COR-L47 (cell line): ENCODE measurements at places on chromosomes 12 and 14.
A peak's percentile ranks its signal among the peaks of the same experiment; 100 is the strongest.

GRCh38 chr12:30757316-30757715 lies 2.6 kb upstream of the CAPRIN2 start:
- no peak for DNase-seq

DNA sequence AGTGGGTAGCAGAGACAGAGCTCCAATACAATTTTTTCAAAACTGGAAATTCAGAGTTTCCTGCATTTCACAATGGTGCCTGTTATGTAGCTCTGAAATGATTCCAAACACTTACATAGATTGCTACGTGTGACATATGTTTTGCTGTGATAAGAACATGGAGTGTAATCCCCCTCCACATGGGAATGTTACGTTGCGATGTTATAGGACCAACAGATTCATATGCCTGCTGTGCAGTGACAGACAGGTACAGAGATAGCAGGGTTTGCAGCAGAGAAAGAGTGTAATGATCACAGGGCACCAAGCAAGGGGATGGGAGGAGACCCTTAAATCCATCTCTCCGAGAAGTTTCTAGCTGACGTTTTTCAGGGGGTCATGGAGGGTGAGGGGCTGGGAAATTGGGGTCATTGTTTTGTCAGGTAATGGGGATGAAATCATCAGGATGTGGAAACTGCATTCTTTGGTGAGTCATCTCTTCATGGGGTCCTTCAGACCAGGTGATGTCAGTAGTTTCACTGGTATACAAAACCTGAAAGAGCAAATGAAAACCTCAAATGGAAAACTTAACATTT lies 76.6 kb upstream of the OSBPL8 start:
- no peak for DNase-seq

GRCh38 chr12:6780573-6780972 lies 8.3 kb downstream of the LAG3 start:
- no peak for DNase-seq

DNA sequence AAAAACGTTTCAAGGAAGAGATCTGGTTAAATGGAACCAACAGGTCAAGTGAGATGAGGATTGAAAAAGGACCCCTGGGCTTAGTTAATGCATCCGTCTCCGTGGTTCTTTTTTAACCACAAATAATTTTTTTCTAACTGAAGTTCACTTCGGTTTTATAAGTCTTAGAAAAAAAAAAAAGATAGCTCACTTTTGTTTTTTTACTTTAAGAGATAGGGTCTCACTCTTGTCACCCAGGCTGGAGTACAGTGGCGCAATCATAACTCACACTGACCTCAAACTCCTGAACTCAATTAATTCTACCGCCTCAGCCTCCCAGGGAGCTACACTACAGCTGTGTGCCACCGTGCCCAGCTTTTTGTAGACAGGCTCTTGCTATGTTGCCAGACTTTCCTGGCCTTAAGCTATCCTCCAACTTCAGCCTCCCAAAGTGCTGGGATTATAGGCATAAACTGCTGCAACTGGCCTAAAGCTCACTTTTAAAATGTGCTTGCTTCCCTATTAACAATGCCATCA lies 11.8 kb downstream of the HNRNPC start:
- DNase-seq, result no peak

GRCh38 chr12:46388427-46389021 lies 16.0 kb upstream of the SLC38A2 start:
- DNase-seq, result no peak

DNA sequence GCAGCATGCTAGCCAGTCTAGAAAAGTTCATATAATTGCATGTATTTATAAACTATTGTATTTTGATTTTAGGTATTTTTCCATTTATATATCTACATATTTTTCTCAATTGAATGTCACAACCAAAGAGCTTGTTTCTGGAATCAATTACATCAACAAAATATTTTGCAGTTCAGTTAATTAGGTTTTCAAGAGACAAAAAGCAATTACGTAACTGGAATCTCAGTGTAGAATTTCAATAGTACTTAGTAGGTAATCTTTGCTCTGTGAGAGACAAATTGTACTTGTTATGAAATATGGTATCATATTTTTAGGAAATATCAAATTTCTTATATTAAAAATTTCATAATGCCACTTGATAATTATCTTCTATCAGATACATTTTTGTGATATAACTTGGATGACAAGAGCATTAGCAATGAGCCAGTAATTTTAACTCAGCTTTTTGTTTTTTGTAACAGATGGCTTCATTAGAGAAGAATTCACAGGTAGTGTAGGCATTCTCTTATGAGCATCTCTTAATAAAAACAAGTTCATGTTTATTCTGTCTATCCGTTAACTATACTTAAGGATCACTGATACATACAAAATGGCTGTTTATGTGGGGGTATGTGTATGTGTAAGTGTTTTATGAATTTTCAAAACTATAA lies 774.7 kb downstream of the C12orf50 start:
- DNase-seq, result no peak

GRCh38 chr14:89107626-89108025 lies 283.2 kb downstream of the TTC8 start:
- DNase-seq, result peak; percentile 40

GRCh38 chr14:61478971-61479473 lies 157.6 kb downstream of the PRKCH start:
- no peak for DNase-seq

- DNase-seq, result no peak
These were observed 29.7 kb upstream of the RAB21 start for GRCh38 chr12:71725011-71725410.
